ENCODE measurements at places on chromosomes 4 and X. TPM values are rescaled to one million over a fixed set of nuclear protein-coding genes. Genes with fewer than 3 reads are reported as not detected.

PROM1 gene
- 0.85 TPM for total RNA-seq

NHSL2 gene
- 0.77 TPM for total RNA-seq

TLR1 gene
- 1.4 TPM for total RNA-seq

PLXNB3 gene
- 4.2 TPM for total RNA-seq

MAGEC1 gene
- total RNA-seq = not detected

MXRA5 gene
- 7.0 TPM for total RNA-seq

CNGA1 gene
- 0.56 TPM for total RNA-seq

COPS4 gene
- total RNA-seq = 118 TPM

USP17L11 gene
- not detected for total RNA-seq

ERCC6L gene
- 11.3 TPM for total RNA-seq

LAMP2 gene
- total RNA-seq = 114 TPM

RAB40A gene
- 0.19 TPM for total RNA-seq

HEPH gene
- 17.3 TPM for total RNA-seq

NAA11 gene
- total RNA-seq = not detected

ARHGAP10 gene
- total RNA-seq = 34.9 TPM

SOD3 gene
- 156 TPM for total RNA-seq

PAGE2 gene
- total RNA-seq = not detected

FAM193A gene
- total RNA-seq = 8.2 TPM

CT45A3 gene
- total RNA-seq = not detected

POLN gene
- total RNA-seq = 6.2 TPM

RHOH gene
- total RNA-seq = not detected

PARM1 gene
- total RNA-seq = 0.38 TPM

ADH4 gene
- 0.28 TPM for total RNA-seq

PDGFC gene
- total RNA-seq = 67.9 TPM

S100P gene
- not detected for total RNA-seq

KLHL2 gene
- 19.7 TPM for total RNA-seq

ADH5 gene
- 191 TPM for total RNA-seq

PPP4R3C gene
- not detected for total RNA-seq

GYG2 gene
- total RNA-seq = 2.7 TPM

IL13RA2 gene
- 0.38 TPM for total RNA-seq

TCEANC gene
- 7.0 TPM for total RNA-seq

SSR4 gene
- 92.6 TPM for total RNA-seq

SCML2 gene
- total RNA-seq = 0.56 TPM

C4orf54 gene
- total RNA-seq = not detected

SYTL5 gene
- 1.4 TPM for total RNA-seq

SPCS3 gene
- total RNA-seq = 121 TPM

SYP gene
- total RNA-seq = 0.28 TPM

WAS gene
- 0.28 TPM for total RNA-seq

CFI gene
- 2.5 TPM for total RNA-seq

KCND1 gene
- 0.56 TPM for total RNA-seq

CAPN6 gene
- total RNA-seq = under 0.01 TPM

MAGEA10 gene
- total RNA-seq = not detected

MAGEC2 gene
- total RNA-seq = 0.28 TPM

GAGE2A gene
- total RNA-seq = not detected

GBA3 gene
- total RNA-seq = not detected

DCAF12L1 gene
- total RNA-seq = not detected

POU3F4 gene
- total RNA-seq = not detected

ANK2 gene
- total RNA-seq = 50.2 TPM

SULT1B1 gene
- total RNA-seq = 7.7 TPM

FGFR3 gene
- total RNA-seq = 0.56 TPM

MAGEA3 gene
- not detected for total RNA-seq

ADH1B gene
- total RNA-seq = 0.38 TPM

PDS5A gene
- 56.0 TPM for total RNA-seq
